ENCODE measurements at places on chromosomes 4 and X.

- no peak for DNase-seq
These were observed 1454.1 kb downstream of the PCDH19 start for GRCh38 chrX:98956014-98956413.

GRCh38 chr4:2868877-2869487 is 25.3 kb downstream of the ADD1 start:
- DNase-seq: no peak

- DNase-seq: no peak
These were observed 1.2 kb downstream of the ENPP6 start for GRCh38 chr4:184216515-184216914.

GRCh38 chr4:81635739-81636138 is 164.0 kb upstream of the RASGEF1B start:
- DNase-seq: no peak

DNA sequence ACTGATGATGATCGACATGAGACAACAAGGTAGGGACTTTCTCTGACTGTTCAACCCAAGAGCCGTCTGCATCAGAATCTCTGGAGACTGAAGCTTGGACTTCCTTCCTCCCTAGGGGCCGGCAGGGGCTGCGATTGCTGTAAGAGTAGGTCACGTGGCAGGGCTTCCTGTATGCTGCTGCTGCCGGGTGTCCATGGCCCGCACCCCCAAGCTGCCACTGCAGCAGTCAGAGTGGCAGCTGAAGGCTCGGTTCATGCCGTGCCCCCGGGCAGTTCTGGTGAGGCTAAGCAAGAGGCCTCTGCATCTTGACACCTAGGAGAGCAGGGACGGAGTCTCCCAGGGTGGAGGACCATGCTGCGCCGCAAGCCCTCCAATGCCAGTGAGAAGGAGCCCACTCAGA is at the start of gene SASH3:
Gene SASH3, plus strand, starts transcription at position 203 of the 400 bp plus-strand sequence. Its CDS starts 149 bp downstream, at position 352.
- peak; percentile 37 for DNase-seq

GRCh38 chr4:167452922-167453430 is 218.7 kb upstream of the SPOCK3 start:
- DNase-seq: no peak

DNA sequence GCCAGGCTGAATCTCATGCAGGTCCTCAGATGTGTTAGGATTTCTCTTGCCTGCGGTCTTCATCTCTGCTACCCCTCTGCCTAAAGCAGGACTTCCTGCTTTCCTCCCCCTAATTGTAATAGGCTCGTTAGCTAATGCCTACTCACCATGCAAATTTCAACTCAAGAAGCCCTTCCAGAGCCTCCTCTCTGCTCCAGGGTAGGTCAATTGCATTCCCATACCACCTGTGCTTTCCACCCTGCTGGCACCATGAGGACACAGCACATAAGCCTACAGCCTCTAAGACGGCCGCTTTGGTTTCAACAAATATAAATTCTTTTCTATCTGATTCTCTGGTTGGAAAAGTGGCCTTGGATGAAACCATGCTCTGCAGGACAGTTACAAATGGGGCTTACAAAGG is 93.9 kb downstream of the QDPR start:
- DNase-seq: no peak

GRCh38 chr4:76606645-76607265 is 171.7 kb downstream of the SHROOM3 start:
- DNase-seq: no peak

GRCh38 chrX:134541906-134542305 is 81.9 kb downstream of the HPRT1 start:
- DNase-seq: no peak

- DNase-seq: no peak
These were observed 329.5 kb upstream of the ZFP42 start for GRCh38 chr4:187666034-187666433.

DNA sequence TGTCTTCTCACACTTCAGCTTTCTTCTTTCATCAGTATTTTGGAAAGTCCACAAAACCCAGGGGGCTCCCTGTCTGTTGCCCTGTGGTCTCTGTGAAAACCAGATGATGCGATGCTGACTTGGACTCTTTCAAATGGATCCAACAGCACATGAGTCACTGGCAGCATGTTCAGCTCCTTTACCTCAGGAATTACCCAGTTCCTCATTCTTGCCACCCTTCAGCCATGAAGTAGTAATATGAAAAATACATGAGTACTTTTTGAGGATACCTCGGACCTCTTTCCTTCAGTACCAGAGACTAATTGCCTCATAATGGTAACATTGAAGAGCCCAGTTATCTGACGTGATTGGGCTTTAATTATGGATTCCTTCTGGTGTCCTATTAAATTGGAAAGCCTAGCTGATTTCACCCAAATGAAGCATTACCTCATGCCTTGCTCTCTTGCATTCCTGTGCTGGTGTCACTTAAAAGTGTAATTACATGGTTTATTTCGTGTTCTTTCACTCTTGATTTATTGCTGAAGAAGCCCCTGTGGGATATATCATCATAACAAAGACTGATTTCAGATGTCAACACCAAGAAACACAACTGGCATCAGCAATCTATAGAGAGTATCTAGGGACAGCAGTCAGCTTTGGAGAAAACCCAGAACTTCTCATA is 63.4 kb downstream of the NFKB1 start:
- DNase-seq: no peak

GRCh38 chrX:107780525-107780924 is 3.0 kb downstream of the NCBP2L start:
- DNase-seq: no peak

DNA sequence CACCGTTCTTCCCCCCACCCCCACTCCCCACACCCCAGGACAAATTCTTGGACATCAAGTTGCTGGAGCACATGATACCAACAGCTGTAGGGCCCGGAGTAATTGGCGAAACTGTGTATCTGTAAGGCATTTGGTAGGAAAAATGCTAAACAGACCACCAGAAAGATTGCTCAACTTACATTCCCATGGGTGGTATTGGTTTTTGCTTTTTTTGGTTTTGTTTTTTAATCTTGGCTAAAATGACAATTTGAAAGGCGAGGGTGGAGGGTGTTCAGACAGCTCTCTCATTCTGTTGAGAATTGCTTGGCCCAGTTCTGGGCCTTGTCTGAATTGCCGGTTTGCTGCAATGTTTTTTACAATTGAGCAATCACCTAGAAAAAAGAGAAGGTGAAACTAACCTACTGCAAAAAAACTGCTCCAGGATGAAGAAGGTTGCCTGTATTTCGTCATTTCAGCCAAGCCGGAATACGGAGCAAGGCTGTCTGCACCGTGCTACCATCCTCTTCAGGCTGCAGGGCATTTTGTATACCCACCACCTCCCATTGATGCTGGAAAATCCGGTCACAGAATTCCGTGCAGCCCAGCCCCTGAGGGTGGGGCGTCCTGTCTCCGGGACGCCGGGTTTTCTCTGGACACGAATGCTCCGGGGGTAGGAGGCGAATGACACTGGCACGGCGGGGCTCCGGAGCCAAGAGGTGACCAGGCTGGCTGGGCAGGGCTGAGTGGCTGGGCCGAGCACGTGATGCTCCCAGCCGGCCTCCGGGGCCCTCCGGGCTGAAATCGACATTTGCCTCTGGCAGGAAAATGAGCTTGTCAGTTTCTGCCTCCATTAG is at the start of gene CLCN4:
Gene CLCN4, plus strand, starts transcription at position 777 of the 833 bp plus-strand sequence. CDS start 28,058 bp downstream, outside the sequence.
- DNase-seq: no peak

GRCh38 chr4:127920521-127920920 is 39.8 kb downstream of the PLK4 start:
- DNase-seq: no peak

GRCh38 chr4:156931267-156931666 is 40.3 kb downstream of the PDGFC start:
- no peak for DNase-seq

DNA sequence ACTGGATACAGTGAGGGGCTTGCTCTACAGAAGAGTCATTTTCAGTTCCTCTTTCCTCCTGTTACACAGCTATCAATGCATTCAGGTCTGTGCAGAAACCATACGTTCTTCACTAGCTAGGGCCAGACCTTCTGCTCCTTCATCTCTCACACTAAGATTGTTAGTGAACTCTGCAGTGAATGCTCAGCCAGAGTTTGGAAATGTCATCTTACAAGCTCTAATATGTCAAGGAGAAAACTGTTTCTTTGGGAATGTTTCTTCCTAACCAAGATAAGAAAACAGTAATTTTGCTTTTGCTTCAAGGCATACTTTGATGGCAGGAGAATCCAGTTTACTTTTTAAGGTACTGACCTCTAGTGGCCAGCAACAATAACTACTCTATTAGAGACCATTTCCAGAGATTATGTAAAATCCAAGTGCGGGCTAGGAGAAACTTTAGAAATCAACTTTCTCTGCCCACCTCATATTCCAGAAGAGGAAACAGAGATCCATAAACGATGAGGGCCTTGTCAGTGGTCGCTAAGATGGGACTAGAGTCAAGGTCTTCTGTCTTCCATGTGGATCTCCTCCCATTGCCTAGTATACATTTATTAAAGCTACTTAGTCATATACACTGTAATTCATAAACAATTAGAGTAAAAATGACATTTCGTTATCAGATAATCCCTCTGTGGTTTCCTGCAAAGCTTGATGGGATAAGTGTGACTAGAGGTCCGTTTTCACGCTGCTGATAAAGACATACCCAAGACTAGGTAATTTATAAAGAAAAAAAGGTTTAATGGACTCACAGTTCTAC is 12.1 kb upstream of the CC2D2A start:
- no peak for DNase-seq

- no peak for DNase-seq
These were observed 22.7 kb upstream of the TBC1D14 start for GRCh38 chr4:6886886-6887285.

GRCh38 chr4:182177166-182177565 is 66.0 kb upstream of the TENM3 start:
- DNase-seq: no peak

DNA sequence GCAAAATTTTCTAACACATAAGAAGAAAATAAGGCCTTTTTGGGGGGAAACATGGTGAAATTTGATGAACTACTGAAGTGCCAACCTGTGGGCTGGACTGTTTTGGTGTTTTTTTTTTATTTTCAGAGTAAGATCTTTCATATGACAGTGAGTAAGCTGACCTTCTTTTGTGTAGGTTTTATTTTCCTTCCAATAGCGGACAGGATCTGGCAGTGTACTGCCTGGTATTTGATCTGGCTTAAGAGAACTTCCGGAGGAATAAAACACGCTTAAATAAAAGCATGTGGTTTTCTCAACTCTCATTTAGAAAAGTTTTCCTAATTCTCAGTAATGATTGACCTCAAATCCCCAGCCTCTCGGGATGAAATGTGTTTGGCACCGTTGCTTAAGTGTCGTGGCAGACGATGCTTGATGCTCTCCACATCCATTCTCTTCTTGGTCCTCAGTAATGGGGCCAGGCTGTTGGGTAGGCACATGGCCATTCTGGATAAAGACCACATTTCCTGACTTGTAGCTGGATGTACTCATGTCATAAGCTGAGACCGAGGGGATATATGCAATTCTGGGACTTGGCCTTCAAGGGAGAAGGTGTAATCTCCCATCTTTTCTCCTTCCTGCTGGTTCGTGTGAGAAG is 65.6 kb upstream of the PDLIM3 start:
- DNase-seq: no peak

- DNase-seq: no peak
These were observed 12.4 kb upstream of the NAP1L5 start for GRCh38 chr4:88709989-88710388.

- DNase-seq: no peak
These were observed 78.3 kb upstream of the C1QTNF7 start for GRCh38 chr4:15349531-15349935.

DNA sequence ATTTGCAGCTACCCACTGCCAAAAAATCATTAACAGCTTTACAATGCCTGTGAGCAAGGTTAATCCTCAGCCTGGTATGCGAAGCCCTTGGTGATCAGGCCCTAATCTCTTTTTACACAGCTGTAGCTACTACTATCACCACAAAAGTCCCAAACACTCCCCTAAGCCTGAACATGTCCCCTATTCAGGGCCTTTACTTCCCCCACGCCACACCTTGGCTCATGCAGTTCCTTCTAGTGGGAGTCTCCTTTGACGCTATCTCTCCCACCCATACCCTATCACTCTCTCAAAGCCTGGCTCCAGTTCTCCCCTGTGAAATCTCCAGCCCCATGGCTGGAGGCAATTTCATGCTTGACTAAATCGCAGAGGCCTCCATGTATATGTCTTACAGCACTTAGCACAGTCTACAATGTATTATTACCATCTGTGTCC is 90.6 kb upstream of the CBR4 start:
- no peak for DNase-seq

GRCh38 chr4:147790412-147790811 is 58.5 kb downstream of the ARHGAP10 start:
- no peak for DNase-seq

DNA sequence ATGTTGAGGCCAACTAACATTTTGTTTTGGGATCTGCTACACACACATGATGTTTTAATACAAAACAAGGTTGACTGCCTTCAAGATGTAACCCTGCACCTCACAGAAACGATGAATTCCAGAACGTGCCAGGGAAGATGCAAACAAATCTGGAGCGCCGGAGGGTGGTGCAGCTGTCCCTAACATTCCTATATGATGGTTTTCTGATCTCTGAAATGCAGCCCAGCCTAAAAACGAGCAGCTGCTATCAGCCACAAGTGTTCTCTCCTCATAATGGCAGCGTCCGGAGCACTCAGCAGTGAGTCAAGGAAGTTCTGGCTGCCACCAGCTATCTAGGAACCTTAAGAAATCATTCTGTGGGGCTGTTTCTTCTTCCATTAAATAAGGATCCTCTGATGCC is 333.4 kb downstream of the NR3C2 start:
- DNase-seq: no peak

- DNase-seq: no peak
These were observed 98.6 kb upstream of the SCML1 start for GRCh38 chrX:17638731-17639130.

DNA sequence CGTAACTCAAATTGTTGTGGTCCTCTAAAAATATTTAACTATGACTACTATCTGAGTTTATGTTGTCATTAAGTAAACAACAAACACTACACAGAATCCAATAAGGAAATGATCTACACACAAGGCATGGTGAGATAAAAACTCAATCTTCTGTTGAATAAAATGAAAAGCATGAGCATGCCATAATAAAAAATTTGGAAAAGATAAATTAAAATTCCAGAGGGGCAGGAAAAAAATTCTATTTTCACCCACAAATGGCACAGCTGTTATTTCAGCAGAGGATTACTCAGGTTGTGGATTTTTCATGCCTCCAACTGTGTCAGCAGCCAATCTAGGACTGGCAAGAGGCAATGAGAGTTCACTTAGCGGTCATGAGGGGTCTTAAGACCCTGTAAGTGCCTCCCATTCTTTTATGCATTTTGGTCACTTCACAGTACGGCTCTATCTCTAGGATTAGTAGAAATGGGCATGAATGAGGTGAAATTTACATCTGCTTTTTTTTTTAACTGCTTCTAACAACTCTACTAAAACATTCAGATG is 639.8 kb upstream of the DIPK2B start:
- DNase-seq: no peak

GRCh38 chr4:185847352-185848097 is 35.5 kb upstream of the SORBS2 start:
- DNase-seq: no peak

- no peak for DNase-seq
These were observed 731.1 kb upstream of the DIAPH2 start for GRCh38 chrX:95953564-95953963.

DNA sequence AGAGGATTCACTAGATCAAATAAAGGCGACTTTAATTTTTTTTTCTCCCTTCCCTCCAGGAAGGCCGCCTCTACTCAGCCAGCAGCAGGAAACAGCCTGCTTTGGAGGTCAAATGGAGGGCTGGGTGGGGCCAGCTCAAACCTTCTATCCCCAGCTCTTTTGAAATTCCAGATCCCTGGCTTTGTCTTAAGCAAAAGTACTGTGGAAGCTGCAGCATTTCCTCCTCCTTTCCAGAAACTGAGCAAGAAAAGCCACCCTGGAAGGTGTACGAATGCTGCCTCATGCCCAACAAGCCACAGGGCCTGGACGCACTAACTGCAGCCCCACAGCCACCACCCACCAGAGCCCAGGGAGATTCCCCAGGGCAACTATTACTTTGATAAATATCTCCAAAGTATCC is 55.1 kb upstream of the ZCCHC13 start:
- DNase-seq: no peak

Data from stimulated activated CD4-positive, alpha-beta T cell treated with anti-CD3 and anti-CD28 coated beads, TNF-alpha, amount 100 ng/mL, for 1 hour (primary cell).